T-helper 1 cell treated with Interleukin-12 subunit alpha and Interleukin-12 subunit beta and Interleukin-4 antibody, amounts not matched to agents 30 ng/mL and 1 ng/mL, for 36 hours (primary cell): ENCODE measurements at places on chromosomes 12 and 14. TPM values are rescaled to one million over a fixed set of nuclear protein-coding genes. Genes with fewer than 3 reads are reported as not detected.

The LRRK2 gene
- not detected in 2 replicates for total RNA-seq

The FITM1 gene
- total RNA-seq, result 1.1 and 1.7 TPM in 2 replicates

The OSBPL8 gene
- total RNA-seq, result 111 and 113 TPM in 2 replicates

The PRB2 gene
- total RNA-seq, result not detected in 2 replicates

The WNT1 gene
- 0.22 TPM in 1 of 2 replicates, not detected in the other for total RNA-seq

The LBHD2 gene
- not detected in 2 replicates for total RNA-seq

The NTS gene
- total RNA-seq, result not detected in 2 replicates

The HSP90B1 gene
- 525 and 530 TPM in 2 replicates for total RNA-seq

The TCL1B gene
- total RNA-seq, result not detected in 2 replicates

The SLC38A4 gene
- not detected in 2 replicates for total RNA-seq

The SMCO2 gene
- 1.4 and 1.8 TPM in 2 replicates for total RNA-seq

The IAPP gene
- total RNA-seq, result not detected in 2 replicates

The MYO1H gene
- total RNA-seq, result not detected in 2 replicates

The PGF gene
- 0.20 and 0.29 TPM in 2 replicates for total RNA-seq

The PRIM1 gene
- 39.1 and 39.2 TPM in 2 replicates for total RNA-seq

The ZDHHC22 gene
- not detected in 2 replicates for total RNA-seq

The ACVRL1 gene
- not detected in 2 replicates for total RNA-seq

The NDRG2 gene
- 2.6 and 4.6 TPM in 2 replicates for total RNA-seq

The CLEC2B gene
- 46.4 and 48.9 TPM in 2 replicates for total RNA-seq

The MTHFD1 gene
- total RNA-seq, result 168 and 172 TPM in 2 replicates

The TMEM179 gene
- total RNA-seq, result 0.15 and 0.25 TPM in 2 replicates

The GPRC5D gene
- total RNA-seq, result not detected in 2 replicates

The ABCD2 gene
- total RNA-seq, result 39.1 and 39.5 TPM in 2 replicates

The EML5 gene
- total RNA-seq, result 2.4 and 3.0 TPM in 2 replicates
